Lung (tissue), 17 donors: ENCODE measurements at places on chromosomes 6 and 20. TPM values are rescaled to one million over a fixed set of nuclear protein-coding genes. Genes with fewer than 3 reads are reported as not detected.

ADGRG6 gene
- 7.4 TPM for polyA plus RNA-seq

CD83 gene
- polyA plus RNA-seq: 28.8 TPM

CYP39A1 gene
- 3.6 TPM for polyA plus RNA-seq

TMEM74B gene
- 2.3 TPM for polyA plus RNA-seq

GTSF1L gene
- polyA plus RNA-seq: not detected

SFT2D1 gene
- 70.5 TPM for polyA plus RNA-seq

ENPP3 gene
- 0.31 TPM for polyA plus RNA-seq

ESR1 gene
- polyA plus RNA-seq: 0.31 TPM

MCHR2 gene
- polyA plus RNA-seq: not detected

SUMO4 gene
- 0.14 TPM for polyA plus RNA-seq

ID4 gene
- polyA plus RNA-seq: 23.9 TPM

HRH3 gene
- polyA plus RNA-seq: not detected

MTFR2 gene
- polyA plus RNA-seq: 0.94 TPM

MLN gene
- polyA plus RNA-seq: not detected

TGM3 gene
- polyA plus RNA-seq: 0.48 TPM

RFX6 gene
- polyA plus RNA-seq: 0.01 TPM

SLX4IP gene
- polyA plus RNA-seq: 1.2 TPM

TMEM242 gene
- polyA plus RNA-seq: 6.3 TPM

MYLK4 gene
- 1.2 TPM for polyA plus RNA-seq
